ENCODE measurements at places on chromosomes 2 and 18. TPM values are rescaled to one million over a fixed set of nuclear protein-coding genes. Genes with fewer than 3 reads are reported as not detected.

GRCh38 chr2:187698374-187699110 is 144.3 kb upstream of the TFPI start:
- no peak overlapping the region for H3K27ac ChIP-seq
- DNase-seq = no peak
- no peak overlapping the region for H3K4me3 ChIP-seq
- H3K4me1 ChIP-seq = no peaks in the 10 kb centered on the region

- no peaks in the 10 kb centered on the region for H3K27me3 ChIP-seq
- no peak overlapping the region for H3K4me3 ChIP-seq
Measured at GRCh38 chr2:143029141-143029540, 100.1 kb upstream of the ARHGAP15 start.

DNA sequence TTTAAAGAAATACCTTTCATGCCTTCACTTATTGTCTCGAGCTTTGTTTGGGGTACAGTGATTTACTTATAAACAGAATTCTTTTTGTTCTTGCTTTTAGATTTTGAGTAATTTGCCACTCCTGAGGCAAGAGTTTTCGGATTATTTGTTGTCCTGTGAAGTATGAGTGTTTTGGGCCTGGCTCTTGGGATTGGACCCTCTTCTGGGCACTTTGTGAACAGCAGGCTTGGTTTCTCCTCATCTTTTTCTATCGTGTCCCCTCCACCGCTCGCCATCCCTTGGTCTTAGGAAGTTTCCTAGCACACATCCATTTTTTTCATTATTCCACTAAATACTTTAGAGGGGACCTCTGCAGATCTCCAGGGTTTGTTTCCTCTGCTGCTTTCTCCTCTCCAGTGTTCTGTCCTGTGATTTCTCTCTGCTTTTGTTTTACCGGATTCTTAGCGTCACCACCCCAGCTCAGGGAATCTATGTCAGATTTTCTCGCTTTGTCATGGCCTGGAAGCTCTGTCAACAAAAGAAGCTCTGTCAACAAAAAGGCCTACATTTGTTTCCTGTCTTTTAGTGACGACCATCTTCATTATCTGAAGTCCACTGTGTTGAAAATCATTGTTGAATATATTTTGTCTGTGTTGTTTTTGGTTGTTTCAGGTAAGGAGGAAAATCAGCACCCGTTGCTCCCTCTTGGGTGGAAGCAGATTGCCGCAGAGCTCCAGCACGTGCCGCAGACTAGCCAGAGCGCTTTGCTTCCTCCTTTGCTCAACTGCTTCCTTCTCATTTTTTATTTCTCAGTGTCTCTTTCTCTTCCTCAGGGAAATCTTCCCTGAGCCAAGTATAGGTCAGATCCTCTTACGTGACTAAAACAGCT is 27.8 kb downstream of the ANKRD62 start:
- no peaks in the 10 kb centered on the region for H3K4me1 ChIP-seq
- DNase-seq = no peak
- H3K27me3 ChIP-seq = no peaks in the 10 kb centered on the region

GRCh38 chr2:1742681-1743395 is 1.5 kb downstream of the PXDN start:
- no peaks in the 10 kb centered on the region for H3K36me3 ChIP-seq
- H3K4me3 ChIP-seq = peak overlapping the region; percentile 75
- peaks cover 4% of the 10 kb centered on the region for H3K27me3 ChIP-seq
- peaks cover 52% of the 10 kb centered on the region for H3K4me1 ChIP-seq
- peak overlapping the region; percentile 96 for H3K27ac ChIP-seq
- peak; percentile 79 for DNase-seq

The ALK gene
- total RNA-seq = 0.20 TPM

The BAZ2B gene
- total RNA-seq = 233 TPM

The MYL1 gene
- not detected for total RNA-seq

Measured in upper lobe of left lung (tissue), 6 donors.